Stimulated activated CD8-positive, alpha-beta memory T cell treated with anti-CD3 and anti-CD28 coated beads, Interleukin-7, amount 100 ng/mL, for 4 hours (primary cell): ENCODE measurements at places on chromosomes 2 and 18.

GRCh38 chr2:95275601-95276243 lies 1.5 kb downstream of the PROM2 start:
- no peak for DNase-seq

- DNase-seq, result peak; percentile 47
Measured at GRCh38 chr2:193141-193671, 70.6 kb downstream of the SH3YL1 start.

GRCh38 chr2:60453872-60454271 lies 99.6 kb downstream of the BCL11A start:
- no peak for DNase-seq

- DNase-seq, result no peak
Measured at GRCh38 chr18:42412896-42413295, 457.9 kb downstream of the PIK3C3 start.

DNA sequence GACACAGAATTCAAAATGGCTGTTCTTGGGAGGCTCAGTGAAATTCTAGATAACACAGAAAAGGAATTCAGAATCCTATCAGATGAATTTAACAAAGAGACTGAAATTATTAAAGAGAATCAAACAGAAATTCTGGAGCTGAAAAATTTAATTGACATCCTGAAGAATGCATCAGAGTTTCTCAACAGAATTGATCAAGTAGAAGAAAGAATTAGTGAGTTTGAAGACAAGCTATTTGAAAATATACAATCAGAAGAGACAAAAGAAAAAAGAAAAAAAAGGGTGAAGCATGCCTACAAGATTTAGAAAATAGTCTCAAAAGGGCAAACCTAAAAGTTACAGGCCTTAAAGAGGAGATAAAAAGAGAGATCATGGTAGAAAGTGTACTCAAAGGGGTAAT lies 12.0 kb upstream of the RANBP2 start:
- no peak for DNase-seq

DNA sequence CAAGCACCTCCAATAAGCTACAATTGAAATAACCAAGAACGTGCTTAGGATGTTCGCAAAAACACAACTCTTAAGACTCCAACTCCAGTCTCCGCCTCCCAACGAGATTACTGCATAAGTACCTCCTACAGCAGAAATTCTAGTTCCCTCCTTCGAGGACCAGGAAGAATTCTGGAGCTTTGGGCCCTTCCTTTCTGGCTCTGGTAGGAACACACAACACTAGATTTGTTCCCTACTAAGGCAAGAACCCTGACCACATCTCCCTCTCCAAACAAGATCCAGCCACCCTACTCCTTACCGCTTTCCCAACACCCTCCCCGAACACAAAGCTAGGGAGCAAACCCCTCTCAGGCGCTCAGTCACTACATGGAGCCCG lies 721 bp downstream of the ADAM17 start:
- peak; percentile 13 for DNase-seq

DNA sequence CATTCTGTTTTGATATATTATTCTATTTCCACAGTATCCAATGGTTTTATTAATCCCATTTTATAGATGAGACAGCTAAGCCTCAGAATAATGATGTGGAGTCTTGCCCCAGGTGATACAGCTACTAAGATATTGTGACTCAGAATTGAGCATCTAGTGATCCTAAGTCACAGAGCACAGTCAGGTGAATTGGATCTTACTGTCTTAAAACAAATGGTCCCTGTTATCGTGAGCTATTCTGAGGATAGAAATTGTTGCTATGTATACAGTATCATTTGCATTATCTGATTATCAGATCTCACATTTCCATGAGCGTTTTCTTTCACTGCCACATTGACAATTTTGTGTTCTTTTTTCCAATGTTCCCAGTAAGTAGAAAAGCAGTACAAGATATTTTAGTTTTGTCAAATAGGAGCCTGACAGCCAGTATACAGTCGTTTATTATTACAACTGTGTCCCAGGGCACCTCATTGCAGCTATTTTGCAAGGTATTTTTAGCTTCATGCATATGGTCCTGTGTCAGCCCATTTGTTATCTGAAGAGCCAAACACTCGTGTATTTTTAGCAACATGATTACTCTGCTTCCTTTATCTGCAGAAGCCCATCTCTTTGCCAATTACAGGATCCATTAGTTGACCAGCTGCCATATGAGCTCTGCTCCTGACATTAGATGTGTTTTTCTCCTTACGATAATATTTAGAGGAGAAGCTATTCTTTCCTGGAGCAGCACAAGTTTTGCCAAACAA lies 25.1 kb upstream of the SGPP2 start:
- no peak for DNase-seq

GRCh38 chr18:50816419-50817166 lies 3.2 kb downstream of the MRO start:
- DNase-seq, result no peak

GRCh38 chr18:59272891-59273758 lies at the start of gene RAX:
TSS of gene RAX (minus strand) at chr18:59273454. CDS start at chr18:59273206, 248 bp downstream.
- no peak for DNase-seq

DNA sequence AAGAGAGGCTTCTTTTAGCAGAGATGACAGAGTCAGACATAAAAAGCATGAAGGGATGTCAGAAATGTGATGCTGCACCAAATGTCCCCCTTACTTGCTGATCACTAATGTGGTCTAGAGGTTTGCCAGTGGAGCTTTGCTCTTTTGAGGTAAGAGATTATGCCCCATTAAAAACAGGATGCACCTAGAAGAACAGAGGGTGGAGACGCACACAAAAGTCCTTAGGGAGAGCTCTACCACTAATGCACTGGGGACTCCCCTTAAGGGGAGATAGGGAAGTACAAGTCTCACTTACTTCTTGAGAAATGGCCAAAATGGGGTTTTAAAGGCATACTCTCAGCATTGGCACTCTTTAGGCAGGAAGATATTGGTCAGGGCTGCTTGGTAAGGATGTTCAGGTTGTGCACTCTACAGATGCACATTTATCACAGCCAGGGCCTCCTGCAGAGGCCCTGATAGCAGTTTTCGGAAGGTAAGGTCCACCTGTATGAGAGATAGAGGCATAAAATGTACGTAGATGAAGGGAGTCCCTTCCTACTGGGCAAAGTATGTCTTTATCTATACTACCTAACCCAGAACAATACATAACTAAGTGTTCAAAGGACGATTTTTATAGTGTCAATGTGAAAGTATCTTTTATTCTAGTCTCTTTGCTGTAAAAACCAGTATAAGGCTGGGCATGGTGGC lies 17.0 kb upstream of the SCYGR1 start:
- DNase-seq, result no peak

GRCh38 chr2:26491563-26492167 lies 13.7 kb upstream of the OTOF start:
- no peak for DNase-seq

DNA sequence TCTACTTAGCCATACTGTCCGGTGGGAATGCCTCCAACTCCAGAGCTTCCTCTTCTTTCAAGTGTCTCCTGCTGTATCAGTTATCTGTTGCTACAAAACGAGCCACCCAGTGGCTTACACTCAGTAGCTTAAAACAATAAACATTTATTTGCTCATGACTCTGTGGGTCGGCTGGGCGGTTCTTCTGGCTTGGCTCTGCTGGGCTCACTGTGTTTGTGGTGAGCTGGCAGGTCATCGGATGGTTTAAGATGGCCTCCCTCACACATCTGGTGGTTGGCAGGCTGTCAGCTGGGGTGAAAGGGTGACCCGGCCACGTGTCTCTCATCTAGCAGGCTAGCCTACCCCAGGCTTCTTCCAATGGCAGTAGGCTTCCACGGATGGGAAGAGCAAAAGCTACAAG lies 122.4 kb upstream of the SLC1A4 start:
- no peak for DNase-seq

DNA sequence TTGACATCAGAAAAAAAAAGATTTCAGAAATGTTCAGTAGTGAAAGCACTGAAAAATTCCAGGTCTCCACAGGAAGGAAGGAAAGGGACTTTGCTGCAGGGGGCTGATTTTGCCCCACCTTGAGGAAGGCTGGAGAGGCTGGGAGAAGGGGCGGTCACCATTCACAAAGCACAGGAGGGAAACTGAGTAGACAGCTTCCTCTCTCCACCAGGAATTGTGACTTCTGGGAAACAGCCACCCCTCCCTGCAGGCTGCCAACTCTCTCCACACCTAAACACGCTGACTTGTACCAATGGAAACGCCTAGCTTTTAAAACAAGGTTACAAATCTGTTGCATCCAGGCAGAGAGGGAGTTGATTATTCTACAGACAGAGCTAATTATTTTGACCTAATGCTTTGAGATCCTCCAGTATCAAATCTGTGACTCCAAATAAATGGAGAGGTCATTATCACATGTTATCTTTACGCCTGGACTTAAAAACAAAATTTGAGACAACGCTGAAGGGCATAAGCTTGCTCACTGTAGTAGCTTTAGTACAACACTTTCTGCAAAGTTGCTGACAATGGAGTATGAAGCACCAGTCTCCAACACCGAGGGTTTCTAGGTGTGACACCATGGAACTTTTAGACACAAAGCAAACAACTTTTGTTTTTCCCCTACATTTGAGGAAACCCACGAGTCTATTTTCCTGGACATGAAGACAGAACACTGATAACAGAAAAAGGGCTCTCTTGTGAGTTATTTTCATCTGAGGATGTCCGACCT lies 42.7 kb downstream of the EPHA4 start:
- no peak for DNase-seq

DNA sequence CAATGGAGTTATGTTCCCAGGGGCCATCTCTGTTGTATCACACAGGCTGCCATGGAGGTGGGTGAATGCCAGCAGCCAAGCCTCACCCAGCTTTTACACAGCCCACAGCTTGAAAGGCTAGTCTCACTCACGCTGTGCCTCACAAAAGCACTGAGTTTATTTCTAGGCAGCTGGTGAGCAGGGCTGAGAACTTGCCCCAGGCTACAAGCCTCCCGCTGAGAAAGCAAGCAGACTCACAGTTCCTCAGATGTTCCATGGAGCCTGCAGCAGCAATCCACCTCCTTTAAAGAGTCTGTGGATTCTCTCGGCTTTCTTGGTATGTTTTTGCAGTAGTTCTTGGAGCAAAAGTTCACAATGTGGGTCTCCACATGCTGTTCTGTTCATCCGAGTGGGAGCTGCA lies 40.9 kb upstream of the ALKAL2 start:
- no peak for DNase-seq

GRCh38 chr2:70751881-70752280 lies 16.1 kb downstream of the ADD2 start:
- DNase-seq, result no peak

GRCh38 chr2:51597086-51597485 lies 565.2 kb upstream of the NRXN1 start:
- no peak for DNase-seq

DNA sequence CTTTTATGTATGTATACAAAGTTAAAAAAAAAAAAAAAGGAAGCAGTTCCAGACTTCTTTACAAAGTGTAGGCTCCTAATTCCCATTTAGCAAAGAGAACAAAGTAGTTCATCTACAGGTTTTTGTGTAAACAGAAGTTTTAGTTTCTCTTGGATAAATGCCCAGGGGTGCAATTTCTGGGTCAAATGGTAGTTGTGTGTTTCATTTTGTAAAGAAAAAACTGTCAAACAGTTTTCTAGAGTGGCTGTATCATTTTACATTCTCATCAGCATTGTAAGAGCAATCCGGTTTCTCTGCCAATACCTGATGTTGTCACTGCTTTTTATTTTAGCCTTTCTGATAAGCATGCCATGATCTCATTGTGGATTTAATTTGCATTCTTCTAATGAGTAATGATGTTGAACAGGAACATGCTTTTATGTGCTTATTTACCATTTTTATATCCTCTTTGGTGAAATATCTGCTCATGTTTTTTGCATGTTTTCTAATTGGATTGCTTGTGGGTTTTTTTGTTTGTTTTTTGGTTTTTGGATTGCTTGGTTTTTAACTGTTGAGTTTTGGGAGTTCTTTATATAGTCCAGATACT lies 16.6 kb upstream of the PSME4 start:
- no peak for DNase-seq

DNA sequence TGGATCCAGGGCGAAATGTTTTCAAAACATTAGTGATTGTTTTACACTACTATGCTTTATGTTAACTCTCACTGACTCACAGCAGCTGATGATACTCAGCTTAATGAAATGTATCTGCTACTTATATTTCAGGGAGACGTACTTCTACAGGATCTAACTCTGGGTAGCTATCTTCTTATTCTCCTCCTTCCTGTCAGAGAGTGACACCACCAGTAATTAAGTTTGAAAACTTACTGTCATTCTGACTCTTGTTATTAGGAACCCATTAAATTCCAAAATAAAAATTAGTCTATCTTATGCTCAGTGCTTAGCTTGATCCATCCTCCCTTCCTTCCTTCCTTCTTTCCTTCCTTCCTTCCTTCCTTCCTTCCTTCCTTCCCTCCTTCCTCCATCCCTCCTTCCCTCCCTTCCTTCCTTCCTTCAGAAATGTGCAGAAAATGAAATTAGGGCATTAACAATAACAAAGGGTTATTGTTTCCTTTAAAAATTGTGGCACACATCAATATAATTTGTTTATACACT lies 441.1 kb downstream of the MEIS1 start:
- DNase-seq, result no peak

- no peak for DNase-seq
Measured at GRCh38 chr2:152718909-152719645, 657 bp downstream of the ARL6IP6 start.

- no peak for DNase-seq
Measured at GRCh38 chr2:68176657-68177056, 19.0 kb downstream of the PNO1 start.

DNA sequence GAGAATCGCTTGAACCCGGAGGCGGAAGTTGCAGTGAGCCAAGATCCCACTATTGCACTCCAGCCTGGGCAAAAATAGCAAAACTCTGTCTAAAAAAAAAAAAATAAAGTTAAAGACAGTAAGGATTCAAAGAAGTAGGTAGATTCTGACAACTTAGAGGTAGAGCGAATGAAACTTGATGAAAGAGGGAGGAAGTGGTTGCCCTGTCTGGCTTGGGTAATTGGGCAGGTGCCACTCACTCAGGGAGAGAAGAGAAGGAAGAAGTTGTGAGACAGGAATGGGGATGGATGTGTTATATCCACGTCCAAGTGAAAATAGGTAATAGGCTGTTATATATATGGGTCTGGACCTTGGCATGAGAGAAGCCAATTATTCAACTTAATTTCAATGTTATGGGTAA lies 26.3 kb downstream of the NDC80 start:
- DNase-seq, result no peak

GRCh38 chr2:85175369-85176299 lies 42.4 kb downstream of the TCF7L1 start:
- no peak for DNase-seq

GRCh38 chr2:172586245-172586891 lies 30.5 kb downstream of the PDK1 start:
- DNase-seq, result no peak

DNA sequence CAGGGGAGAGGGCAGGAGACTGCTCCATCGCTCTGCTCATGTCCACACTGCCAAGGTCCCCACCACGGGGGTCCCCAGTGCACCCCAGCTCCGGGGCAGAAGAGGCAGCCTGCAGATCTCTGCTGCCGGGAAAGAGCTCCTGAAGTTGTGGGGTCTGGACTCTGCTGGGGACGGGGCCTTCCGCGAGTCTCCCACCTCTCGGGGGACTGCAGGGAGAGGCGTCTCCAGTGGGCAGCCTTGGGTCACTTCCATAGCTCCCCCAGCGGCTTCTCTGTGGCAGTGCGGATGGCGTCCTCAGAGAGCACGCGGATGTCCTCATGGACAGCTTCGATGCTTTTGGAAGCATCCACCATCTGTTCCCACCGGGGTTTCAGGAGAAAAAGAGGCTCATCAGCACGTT lies 10.7 kb downstream of the DTYMK start:
- DNase-seq, result no peak
